ENCODE measurements at places on chromosomes 7 and 10.

DNA sequence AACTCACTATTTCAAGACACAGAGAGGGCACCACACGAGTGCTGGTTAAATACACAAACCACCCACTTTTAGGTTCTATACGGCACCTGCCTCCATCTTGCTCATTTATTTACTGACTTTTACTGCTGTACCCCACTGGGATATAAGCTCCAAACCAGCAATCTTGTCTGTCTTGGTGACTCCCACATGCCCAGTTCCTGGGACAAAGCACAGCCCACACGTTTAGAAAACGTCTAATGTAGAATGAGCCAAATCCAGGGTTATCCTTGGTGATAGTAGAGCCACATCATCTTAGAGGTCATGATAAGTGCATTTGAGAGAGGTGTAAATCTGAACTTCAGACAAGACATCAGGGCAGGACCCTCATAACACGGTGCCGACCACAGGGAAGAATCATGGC is 73.5 kb downstream of the NUDCD3 start:
- DNase-seq: no peak

- DNase-seq: no peak
These were observed 96.2 kb upstream of the MKI67 start for GRCh38 chr10:128222332-128222849.

GRCh38 chr10:124989526-124989925 is 47.6 kb downstream of the ZRANB1 start:
- no peak for DNase-seq

GRCh38 chr7:85030893-85031292 is 156.0 kb downstream of the SEMA3D start:
- no peak for DNase-seq

- DNase-seq: no peak
These were observed 33.6 kb downstream of the DYNC1I1 start for GRCh38 chr7:95805909-95806308.

DNA sequence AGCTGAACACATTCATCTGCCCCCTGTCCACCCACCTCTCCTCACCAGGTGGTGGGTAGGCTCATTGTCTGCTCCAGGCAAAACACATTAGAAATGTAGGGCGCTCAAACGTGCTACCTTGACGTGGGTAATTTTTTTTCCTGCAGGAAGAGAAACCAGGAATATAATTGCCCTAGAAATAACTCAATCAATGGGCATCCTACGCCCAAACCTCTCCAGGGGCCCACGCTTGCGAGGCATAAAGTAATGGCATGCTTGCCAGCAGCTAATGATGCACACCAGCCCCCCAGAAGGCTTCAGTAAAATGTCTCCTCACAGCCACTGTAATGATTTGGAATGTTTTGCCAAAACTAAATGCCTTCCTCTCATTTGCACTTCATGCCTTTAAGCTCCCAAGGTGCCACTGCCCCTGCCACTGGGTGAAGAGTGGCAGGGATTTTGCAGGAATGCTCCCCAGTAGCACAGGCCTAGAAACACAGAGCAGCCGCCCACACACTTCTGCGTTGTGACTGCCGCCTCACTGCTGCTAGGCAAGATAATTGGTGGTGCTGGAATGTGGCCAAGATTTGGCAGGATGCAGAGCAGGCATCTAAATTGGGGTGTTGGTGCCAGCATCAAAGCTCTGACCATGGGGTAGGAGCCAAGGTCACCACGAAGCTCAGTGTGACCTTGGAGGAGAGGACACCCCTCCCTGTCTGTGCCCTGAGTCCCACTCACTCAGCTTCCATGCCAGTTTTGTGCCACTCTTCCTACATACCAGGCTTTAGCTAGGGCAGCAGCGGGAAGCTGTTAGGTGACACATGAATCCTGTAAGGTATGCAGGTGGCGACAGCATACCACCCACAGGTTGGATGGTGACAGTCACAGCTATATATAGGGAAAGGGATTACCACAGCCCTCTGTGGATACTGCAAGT is 48.7 kb upstream of the PPP1R3C start:
- DNase-seq: no peak

- DNase-seq: no peak
These were observed 200.8 kb downstream of the MYOF start for GRCh38 chr10:93281367-93281720.

DNA sequence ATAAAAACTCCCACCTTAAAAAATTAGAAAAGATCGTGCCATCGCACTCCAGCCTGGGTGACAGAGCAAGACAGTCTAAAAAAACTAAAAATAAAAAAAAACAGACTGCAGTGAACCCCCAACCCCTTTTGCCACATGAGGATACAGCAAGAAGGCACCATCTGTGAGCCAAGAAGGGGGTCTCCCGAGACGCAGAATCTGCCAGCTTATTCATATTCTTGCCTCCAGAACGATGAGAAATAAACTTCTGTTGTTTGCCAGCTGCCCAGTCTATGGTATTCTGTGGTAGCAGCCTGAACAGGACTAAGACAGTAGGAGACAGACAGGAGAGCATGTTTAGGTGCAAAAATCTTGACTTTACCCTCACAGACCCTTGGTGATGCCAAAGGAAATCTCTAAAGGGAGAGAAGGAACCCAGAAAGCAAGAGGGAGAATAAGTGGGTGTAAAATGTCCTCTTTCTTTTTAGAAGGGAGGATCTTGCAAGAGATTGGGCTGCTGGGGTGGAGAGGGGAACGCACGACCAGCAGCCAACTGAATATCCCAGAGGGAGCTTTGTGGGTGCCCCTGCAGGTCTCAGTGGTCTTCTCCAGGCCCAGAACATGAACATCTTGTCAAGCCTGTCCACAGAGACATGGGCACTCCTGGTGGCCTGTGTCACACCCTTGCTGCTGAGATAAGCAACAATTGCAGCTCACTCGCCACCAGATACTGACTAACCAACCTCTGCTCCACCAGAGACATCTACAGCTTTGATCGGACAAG is 400.7 kb upstream of the FOXK1 start:
- DNase-seq: no peak

DNA sequence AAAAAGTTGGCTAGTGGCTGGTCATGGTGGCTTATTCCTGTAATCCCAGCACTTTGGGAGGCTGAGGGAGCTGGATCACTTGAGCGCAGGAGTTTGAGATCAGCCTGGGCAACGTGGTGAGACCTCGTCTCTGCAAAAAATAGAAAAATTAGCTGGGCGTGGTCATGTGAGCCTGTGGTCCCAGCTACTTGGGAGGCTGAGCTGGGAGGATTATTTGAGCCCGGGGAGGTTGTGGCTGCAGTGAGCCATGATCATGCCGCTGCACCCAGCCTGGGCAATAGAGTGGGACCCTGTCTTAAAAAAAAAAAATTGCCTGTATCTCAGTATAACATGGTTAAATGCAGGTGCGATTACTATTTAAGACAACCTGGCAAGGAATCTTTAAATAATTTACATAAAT is 61.0 kb downstream of the ADD3 start:
- no peak for DNase-seq

DNA sequence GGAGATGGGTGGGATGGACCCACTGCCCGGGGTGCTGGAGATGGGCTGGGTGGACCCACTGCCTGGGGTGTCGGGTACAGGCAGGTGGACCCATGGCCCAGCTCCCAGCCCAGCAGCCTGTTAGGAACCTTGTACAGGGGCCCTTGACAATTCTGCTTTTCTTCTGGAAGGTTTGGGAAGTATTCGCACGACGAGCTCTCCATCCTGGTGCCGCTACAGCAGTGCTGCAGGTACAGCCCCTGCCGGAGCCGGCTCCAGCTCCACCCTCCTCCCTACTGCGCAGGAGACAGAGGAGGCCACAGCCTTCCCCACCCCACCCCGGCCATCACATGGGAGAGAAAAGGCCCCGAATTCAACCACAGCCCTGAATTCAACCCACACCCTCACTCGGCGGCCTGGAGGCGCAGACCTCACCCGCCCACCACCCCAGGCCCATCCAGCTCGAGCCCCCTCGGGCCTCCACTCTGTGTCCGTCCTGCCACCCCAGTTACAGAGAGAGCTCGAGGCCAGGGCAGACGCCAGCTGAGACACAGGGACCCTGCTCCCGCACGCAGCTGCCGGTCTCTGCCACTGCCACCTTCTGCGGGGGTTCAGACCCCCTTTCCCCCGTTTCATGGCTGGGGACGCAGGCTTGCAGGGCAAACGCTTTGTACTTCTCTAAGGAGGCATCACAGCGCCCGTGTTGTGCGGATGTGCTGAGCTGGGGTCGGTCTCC is 31.3 kb upstream of the FOXL3 start:
- DNase-seq: no peak

GRCh38 chr10:76675951-76676587 is 961.5 kb downstream of the KCNMA1 start:
- no peak for DNase-seq

DNA sequence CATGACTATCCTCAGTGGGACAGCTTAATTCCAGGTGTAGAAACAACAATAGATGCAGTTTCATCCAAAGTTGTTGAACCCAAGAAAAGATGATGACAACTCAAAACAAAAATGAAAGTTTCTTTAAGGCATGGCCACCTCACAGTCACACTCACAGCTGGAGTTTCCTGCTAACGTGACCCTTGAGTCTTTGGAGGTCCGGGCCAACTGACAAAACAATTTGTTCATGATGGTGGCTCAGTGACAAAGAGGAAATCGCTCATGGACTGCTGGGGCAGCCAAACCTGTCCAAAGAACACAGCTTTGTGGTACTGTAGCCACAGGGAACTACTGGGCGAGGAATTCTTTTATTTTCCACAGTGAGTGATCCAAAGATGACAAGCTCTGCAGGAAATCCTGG is 96.0 kb upstream of the JCAD start:
- no peak for DNase-seq
